Mammary epithelial cell (primary cell): ENCODE measurements at places on chromosomes 16 and 17. TPM values are rescaled to one million over a fixed set of nuclear protein-coding genes. Genes with fewer than 3 reads are reported as not detected.
A peak's percentile ranks its signal among the peaks of the same experiment; 100 is the strongest.

DNA sequence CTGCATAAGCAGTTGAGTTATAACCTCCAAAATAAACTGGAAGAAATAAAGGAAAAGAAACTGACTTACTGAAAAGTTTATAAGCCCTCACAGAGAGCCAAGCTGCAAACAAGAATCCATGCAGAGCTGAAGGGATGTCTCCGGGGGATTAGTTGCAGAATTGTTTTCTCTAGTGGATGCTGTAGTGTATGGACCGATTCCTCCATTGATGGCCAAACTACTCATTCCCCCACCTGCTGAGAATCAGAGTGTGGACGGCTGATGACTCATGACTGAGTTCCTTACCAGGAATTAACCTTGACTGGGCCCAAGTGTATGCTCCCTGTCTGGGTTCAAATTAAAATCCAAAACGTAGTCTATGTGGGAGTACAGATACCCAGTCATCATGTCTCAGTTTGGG lies 93.9 kb upstream of the CDH8 start:
- no peak for DNase-seq

Gene TMEM98
- 35.0 and 39.5 TPM in 2 replicates for total RNA-seq

- DNase-seq = no peak
Observed at GRCh38 chr17:57207396-57207795, 48.9 kb upstream of the MSI2 start.

- peak; percentile 66 for DNase-seq
Observed at GRCh38 chr17:81044764-81045589, 10.0 kb downstream of the BAIAP2 start.

- peak; percentile 87 for DNase-seq
Observed at GRCh38 chr17:17938388-17939107, 33.7 kb downstream of the TOM1L2 start.

- peak; percentile 46 for DNase-seq
Observed at GRCh38 chr17:59840329-59841090, 52.2 kb downstream of the TUBD1 start.

Gene SLC52A1
- 0.48 and 0.52 TPM in 2 replicates for total RNA-seq

- DNase-seq = no peak
Observed at GRCh38 chr17:36034127-36034526, 16.4 kb upstream of the CCL23 start.

- DNase-seq = no peak
Observed at GRCh38 chr16:21608639-21609328, 9.4 kb downstream of the METTL9 start.

DNA sequence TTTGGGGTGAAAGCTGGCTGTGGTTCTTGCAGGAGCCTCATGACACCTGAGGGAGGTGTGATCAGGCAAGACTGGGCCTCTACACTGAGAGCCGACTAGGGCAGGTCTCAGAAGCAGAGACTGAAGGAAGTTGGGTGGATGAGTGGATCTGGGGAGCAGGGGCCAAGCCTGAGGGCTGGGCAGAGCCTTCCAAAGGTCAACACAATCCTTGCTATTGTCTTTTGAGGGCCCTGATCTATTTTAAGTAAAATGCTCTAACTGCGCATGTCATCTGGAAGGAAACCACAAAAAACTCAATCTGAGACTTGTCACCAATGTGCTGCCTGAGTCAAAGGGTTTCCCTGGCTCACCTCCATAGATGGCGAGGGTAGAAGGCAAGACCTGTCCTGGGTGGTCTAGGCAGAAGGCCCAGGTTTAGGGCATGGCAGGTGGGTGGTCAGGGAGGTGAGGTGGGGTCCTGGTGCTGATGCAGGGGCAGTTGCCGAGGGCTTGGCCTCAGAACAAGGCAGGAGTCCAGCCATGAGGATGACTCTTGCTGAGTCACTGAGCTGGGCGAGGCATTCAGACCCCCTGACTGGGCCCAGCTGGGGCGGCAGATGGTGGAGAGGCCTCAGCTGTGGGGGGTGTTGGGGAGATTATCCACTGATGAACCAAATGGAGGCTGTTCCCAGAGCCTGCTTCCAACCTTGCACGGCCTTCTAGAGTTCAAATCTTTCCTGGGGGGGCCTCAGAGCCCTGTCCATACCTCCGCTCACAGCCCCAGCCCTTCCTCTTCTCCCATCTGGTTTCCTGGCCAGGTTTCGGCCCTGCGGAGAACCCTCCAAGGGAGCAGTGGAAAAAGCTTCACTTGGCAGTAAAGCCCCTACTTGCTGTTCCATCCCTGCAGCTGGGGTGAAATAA lies 5.1 kb downstream of the MVP start:
- peak; percentile 70 for DNase-seq

Gene SOCS1
- total RNA-seq = 2.0 TPM

DNA sequence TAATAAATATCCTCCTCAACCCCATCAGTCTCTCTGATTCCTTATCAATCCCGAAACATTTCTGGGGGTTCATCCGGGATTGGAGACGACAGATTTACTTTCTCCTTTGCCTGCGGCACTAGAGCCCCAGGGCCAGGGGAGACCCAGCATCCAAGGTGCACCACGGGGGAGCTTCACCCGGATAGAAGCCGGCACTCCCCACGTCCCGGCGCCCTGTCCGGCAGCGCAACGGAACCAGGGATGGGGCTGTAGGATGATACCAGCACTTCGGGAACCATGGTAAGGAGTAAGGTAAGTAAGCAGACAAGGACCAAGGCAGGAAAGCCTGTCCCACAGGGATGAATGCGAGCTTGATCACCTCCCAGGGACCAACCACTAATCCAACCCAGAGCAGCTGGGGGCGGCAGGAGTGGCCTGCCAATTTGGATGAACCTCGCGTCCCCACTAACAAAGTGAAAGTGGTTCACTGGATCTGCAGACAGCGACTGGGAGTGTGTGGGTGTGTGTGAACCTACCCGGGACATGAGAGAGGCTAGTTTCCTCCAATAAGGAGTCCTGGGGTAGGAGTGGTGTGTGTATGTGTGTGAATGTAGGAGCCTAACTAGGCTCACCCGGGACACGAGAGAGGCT lies 11.9 kb downstream of the POLR3K start:
- peak; percentile 6 for DNase-seq

DNA sequence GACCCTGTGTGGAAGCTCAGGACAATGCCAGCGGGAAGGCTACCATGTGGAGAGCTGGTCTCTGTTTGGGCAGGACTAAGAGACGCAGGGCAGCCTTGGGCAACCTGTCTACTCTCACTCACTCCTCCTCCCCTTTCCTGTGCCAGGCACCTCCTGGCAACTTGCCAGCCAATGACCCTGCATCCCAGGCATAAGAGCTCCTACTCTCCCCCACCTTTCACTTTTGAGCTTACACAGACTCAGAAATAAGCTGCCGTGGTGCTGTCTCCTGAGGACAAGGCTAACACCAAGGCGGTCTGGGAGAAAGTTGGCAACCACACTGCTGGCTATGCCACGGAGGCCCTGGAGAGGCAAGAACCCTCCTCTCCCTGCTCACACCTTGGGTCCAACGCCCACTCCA lies 2.6 kb downstream of the HBM start:
- no peak for DNase-seq

Gene KCNH4
- not detected for total RNA-seq
